CD4-positive, alpha-beta T cell treated with Interleukin-15 for 1 hour (primary cell): ENCODE measurements at places on chromosomes 3 and 15.

GRCh38 chr15:85766001-85766831, 28.5 kb downstream of the KLHL25 start:
- DNase-seq, result no peak

GRCh38 chr3:105512061-105512460, 145.4 kb downstream of the ALCAM start:
- no peak for DNase-seq

DNA sequence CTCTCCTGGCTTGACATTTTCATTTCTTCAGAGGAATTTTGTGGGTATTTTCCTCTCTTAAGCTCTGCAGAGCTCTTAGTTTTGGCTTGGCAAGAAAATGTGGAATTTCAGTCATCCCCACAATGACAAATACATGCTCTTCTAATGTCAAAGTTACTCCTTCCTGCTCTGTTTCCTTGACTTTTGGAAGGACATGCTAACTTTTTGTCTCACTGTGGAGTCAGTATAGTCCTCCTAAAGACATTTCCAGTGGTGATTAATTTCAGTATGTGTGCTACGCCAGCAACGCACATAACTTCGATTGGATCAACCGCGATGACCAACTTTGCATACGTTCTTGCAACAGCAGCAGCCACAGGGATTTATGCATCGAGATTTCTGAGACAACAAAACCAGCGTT, 13.3 kb downstream of the EBLN2 start:
- no peak for DNase-seq

DNA sequence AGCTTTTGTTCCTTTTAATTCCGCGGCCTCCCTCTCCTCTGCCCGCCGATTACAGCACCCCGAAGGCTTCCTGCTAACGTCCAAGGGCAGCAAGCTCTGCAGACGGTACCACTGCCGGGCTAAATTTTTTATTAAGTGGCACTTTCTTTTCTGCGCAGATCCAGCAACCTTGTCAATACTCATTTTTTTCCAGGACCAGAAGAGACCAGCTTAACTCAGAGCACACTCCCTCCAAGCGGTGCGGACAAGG, 542 bp upstream of the MEIS2 start:
- DNase-seq, result no peak

GRCh38 chr15:87492321-87492720, 764.2 kb downstream of the NTRK3 start:
- no peak for DNase-seq

DNA sequence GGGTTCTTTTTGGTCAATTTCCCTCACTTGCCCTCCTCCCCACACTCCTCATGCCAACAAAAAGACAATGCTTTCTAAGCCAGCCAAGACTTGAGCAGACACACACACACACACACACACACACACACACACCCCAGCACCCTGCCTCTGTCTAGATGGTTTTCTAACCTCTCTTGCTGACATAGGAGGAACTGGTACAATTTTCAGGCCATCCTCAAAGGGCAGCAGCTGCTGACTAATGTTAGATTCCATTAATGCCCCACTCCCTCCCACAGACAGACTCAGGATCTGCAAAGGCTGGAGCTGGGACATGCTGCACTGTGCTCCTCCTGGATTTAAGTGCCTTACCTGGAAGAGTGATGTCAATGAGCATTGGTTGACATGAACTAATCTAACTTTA, 438.4 kb downstream of the OCA2 start:
- DNase-seq, result no peak

DNA sequence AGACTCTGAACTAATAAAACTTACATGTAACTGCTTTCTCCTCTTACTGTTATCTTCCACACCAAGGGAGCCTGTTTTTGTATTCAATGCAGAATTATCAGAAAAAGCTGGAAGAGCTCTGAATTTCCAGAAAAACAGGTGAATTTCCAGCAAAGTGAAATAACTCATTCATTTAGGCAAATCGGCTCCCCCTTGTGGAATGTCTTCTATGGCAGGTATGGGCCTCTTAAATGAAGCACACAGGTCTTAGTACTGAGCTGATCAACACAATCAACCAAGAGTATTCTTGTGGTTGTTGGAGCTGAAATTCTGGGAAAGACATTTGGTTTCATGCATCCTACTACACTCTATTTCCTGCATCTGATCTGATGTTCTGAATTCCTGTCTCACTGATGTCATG, 31.0 kb upstream of the PTPRG start:
- DNase-seq, result no peak

DNA sequence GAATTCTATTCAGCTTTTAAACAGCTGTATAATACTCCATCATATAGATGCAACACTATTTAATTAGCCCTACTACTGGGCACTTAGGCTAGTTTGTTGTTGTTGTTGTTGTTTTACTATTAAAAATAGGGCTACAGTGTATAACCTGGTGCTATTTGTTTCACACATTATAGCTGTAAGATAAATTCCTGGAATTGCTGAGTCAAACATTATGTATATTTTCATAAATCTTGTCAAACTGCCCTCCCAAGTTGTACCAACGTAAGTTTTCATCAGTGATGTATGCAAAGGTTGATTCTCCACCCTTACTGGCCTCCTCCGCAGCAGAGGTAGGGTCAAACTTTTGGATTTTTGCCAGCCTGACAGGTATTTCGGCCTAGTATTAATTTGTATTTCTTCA, 3.8 kb upstream of the CEMIP start:
- DNase-seq, result no peak

DNA sequence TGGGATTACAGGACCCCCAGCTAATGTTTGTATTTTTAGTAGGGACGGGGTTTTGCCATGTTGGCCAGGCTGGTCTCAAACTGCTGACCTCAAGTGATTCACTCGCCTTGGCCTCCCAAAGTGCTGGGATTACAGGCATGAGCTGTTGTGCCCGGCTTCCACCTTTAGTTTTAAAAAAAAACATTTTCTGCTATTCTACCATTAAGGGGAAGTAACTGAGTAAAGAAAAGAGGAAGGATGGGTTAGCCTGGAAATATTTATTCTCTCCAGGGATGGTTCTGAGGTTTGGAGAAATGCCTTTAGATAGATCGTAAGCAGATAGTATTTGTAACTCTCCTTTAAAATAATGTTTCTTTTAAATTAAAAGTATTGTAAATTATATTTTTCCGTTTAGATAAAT, 3.1 kb downstream of the AP4E1 start:
- no peak for DNase-seq

DNA sequence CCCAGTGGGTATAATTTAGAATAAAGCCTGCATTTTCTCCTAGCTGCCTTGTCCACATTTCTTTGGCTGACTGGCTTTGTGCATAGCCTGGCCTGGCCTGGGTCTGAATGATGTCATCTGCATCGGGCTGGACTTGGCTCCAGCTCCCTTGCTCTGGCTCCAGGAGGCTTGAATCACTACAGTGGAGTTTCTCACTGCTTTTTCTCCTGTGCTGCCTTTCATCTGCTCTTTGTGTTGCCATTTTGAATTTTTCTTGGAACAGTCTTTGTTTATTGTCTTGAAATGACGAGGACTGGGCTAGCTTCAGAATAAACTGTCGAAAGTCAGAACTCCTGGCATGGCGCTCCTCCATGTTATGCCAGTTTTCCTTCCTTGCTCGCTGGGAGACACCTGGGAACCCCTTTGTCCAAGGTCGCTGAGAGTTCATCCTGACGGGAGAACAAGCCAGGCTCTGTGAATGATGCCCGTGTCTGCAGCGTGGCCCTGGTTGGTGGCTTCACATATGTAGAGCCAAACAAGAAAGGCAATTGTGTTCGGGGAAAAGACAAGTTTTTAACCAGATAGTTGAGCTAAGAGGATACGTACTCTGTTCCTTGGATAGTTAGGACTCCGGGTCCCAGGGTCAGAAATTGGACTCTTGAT, 258.9 kb downstream of the PDZRN3 start:
- no peak for DNase-seq
